B cell (primary cell): ENCODE measurements at places on chromosomes 4 and X.

- peak; percentile 54 for DNase-seq
Measured at GRCh38 chr4:47668810-47669408, 169.0 kb downstream of the CORIN start.

- no peak for DNase-seq
Measured at GRCh38 chr4:186657764-186658163, 65.9 kb downstream of the FAT1 start.

DNA sequence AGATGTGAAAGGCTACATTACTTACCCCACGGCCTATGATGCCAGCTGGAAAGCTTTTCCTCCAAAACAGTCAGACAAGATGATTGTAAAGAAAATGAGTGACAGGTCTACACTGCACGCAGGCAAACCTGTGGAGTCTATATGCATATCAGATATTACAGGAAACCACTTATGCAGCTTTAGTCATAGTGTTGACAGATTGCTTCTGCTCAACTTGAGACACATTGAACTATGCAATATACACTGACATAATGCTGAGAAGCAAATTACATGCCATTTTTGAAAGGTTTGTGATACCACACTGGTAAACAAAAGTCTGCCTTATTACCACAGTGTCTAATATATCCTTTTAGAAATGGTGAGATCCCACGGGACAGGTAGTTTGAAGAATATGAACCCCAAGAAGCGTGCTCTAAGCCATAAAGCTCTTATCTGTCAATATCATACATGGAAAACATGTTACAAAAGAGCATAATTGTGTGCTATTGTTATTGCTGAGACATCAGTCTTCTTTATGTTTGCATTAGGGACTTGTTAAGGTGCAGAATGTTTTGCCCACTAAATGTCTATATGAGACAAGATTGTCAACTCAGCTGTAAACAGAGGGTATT is 1835.8 kb upstream of the TENM3 start:
- DNase-seq: no peak

DNA sequence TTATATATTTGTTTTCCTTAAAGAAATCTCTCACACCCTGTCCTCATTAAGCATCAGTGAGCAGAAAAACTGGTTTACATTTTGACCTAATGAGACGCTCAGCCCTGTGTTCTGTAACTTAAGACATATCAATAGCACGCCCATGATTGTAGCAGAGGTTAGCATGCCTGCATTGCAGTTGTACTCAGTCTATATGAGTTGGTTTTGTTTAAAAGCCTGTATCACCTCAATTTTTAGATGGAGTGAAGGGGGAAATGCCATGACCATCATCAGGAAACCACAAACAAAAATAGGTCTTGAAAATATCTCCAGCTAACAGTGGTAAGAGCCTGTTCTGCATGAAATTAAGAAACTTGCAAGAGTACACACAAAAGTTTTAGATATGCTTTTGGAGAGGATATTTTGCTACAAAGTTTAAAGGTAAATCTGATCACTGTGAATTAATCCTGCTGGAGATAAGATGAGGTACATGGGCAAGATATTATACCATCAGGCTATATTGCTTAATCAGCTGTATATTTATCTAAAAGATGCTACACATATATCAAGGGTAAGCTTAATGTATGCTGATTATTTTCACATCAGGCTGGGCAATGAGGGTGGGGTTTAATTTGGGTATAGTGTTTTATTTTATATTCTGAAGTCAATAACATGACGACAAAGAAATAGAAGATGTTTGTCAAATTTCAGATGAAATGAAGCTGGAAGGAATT is 13.1 kb upstream of the COQ2 start:
- no peak for DNase-seq

- no peak for DNase-seq
Measured at GRCh38 chr4:85787133-85787532, 312.2 kb downstream of the ARHGAP24 start.

DNA sequence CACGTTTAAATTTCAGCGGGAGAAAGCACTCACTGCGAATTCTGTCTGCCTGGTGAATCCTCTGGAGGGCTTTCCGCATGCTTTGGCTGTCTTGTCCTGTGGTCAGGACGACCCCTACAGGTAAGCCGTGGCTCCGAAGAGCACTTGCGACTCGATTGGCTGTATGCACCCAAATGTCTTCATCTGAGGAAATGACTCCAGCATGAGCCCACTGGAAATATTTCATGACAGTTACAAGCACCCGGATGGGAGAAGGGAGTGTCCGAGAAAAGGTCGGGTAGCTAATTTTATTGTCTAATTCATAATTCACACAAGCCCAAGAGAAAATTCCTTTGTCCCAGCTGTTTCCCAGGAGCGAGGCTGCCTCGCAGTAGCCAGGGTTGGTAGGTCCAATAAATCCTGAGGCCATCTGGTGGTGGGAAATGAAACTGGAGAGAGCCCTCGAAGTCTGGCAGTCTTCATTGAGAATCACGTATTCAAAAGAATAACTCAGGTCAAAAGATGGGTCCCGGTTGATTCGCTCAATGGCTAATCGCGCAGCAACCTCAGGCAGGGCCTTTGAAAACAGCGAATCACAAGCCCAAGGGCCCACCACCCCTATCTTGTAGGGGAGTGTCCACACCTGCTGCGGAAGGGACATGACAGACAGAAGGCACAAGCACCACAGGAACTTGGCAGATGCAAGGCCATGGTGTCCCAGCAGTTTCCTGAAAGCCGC is 6.6 kb downstream of the GUCY2F start:
- DNase-seq: no peak

- peak; percentile 84 for DNase-seq
Measured at GRCh38 chr4:163544407-163545038, 50.0 kb downstream of the TMA16 start.

DNA sequence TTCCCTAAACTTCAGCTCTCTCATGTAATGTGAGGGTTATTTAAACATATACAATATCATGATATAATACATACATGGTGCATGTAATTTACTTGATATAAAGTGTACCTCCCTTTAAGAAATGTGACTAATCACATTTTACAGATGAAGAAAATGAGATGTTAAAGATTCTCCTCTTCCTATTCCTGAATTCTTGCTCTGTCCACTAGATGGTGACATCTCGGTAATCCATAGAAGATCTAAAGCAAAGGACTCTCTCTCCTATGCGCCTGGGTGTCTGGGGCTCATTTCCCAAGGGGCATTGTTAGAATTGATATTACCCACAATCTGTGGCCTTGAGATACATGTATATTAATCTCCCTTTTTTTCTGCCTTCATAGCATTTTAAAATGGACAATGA is 804.9 kb downstream of the RAB28 start:
- no peak for DNase-seq

- no peak for DNase-seq
Measured at GRCh38 chrX:110136136-110136535, 133.2 kb downstream of the TMEM164 start.

GRCh38 chr4:184401397-184402171 is 72.8 kb downstream of the IRF2 start:
- DNase-seq: no peak

- DNase-seq: no peak
Measured at GRCh38 chr4:136495851-136496250, 1036.4 kb downstream of the PCDH18 start.

- no peak for DNase-seq
Measured at GRCh38 chr4:16524911-16525554, 298.8 kb upstream of the TAPT1 start.

- DNase-seq: no peak
Measured at GRCh38 chrX:123590842-123591486, 141.9 kb downstream of the THOC2 start.

GRCh38 chr4:41746025-41746439 is 2.5 kb downstream of the PHOX2B start:
- DNase-seq: no peak

GRCh38 chr4:169377367-169377766 is 106.6 kb upstream of the SH3RF1 start:
- DNase-seq: no peak

GRCh38 chrX:46308110-46308509 is 237.1 kb downstream of the ZNF674 start:
- no peak for DNase-seq

- DNase-seq: no peak
Measured at GRCh38 chrX:122626871-122627270, 557.2 kb upstream of the GRIA3 start.

DNA sequence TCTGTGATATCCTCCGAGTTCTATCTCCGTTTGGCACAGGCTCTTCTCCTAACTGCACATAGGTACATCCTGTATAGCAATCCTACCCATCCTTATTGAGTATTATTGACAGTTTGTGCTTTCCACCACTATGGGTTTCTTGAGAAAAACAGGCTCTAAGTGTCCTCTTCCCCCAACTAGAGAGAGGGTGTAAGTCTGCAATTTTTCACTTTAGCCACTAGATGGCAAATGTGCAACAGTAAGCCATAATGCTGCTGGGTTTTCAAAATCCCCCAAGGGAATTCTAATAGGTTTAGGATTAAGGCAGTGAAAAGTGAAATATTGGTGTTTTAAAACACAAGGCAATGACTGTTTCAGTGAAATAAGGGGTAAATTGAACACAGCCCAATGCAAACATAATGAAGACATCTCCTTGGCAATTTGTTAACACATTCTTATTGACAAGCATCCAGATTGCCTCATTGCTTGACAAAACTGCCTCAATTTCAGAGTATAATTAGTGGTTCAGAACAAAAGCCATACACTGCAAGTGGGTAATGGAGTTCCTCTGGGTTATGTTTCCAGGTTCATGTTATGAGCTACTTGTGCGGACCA is 239.0 kb upstream of the HTR2C start:
- peak; percentile 9 for DNase-seq

DNA sequence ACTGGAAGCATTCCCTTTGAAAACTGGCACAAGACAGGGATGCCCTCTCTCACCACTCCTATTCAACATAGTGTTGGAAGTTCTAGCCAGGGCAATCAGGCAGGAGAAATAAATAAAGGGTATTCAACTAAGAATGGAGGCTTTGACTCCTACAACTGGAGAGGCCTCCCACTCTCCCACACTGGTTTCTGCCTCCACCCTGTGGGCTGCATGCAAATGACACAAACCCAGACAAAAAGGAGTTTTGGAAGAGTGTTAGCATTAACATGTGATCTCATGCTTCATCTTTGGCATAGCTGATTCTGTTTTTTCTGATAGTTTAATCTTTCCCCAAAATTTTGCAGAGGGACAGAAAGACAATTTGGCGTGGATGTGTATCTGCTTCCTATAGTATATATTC is 80.8 kb upstream of the IQCM start:
- no peak for DNase-seq

GRCh38 chr4:70000711-70001110 is 4.9 kb downstream of the STATH start:
- no peak for DNase-seq

DNA sequence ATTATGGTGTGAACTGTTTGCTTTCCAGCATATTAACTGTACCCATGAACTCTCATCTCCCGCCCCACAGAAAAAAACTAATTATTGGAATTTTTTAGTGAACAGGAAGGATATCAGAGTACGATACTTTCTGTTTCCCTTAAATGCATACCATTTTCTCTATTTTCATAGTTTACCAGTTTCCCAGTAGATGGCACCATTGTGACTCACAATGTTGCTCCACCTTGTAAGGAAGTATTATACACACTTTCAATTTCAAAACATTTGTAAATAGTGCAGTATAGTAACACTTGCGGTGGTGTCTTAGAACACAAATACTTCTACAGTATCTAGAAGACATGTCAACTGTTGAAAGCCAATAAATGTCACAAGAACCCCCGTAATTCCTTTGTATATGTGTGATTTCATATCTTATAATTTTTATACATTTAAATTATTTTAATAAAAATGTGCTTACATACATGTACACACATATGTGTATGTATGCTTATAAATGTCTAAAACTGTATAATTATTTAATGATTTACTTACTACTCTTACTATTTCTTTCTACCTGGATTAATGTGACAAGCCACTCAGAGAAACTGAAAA is 167.3 kb downstream of the SLIT2 start:
- DNase-seq: peak; percentile 50
